ENCODE measurements at places on chromosomes 7 and 10. TPM values are rescaled to one million over a fixed set of nuclear protein-coding genes. Genes with fewer than 3 reads are reported as not detected.

Gene CDK13
- 43.9 TPM for total RNA-seq

Gene DDC
- not detected for total RNA-seq

Gene MNX1
- total RNA-seq: not detected

Gene FAM241B
- 10.8 TPM for total RNA-seq

Gene GRM3
- not detected for total RNA-seq

Gene TMEM176B
- 0.20 TPM for total RNA-seq

Gene PDE6C
- not detected for total RNA-seq

Gene SH2D4B
- total RNA-seq: 0.13 TPM

Gene WNT8B
- not detected for total RNA-seq

Gene GNGT1
- total RNA-seq: not detected

Gene GJD4
- not detected for total RNA-seq

Gene UTF1
- not detected for total RNA-seq

Gene ANKRD7
- 0.64 TPM for total RNA-seq

Gene MYOF
- 62.8 TPM for total RNA-seq

Gene GIMAP8
- 12.3 TPM for total RNA-seq

Gene ZNF804B
- not detected for total RNA-seq

Gene CRYGN
- not detected for total RNA-seq

Gene SP8
- total RNA-seq: not detected

Gene CALML3
- not detected for total RNA-seq

Gene PAPSS2
- total RNA-seq: 0.18 TPM

Gene HOXA7
- not detected for total RNA-seq

Gene MMD2
- not detected for total RNA-seq

Gene MRPL32
- 74.6 TPM for total RNA-seq

Gene SLC26A5
- total RNA-seq: not detected

Gene HOXA4
- total RNA-seq: 0.11 TPM

Gene ANLN
- total RNA-seq: 31.0 TPM

Gene STAG3
- total RNA-seq: 5.0 TPM

Gene DPYSL4
- total RNA-seq: 3.2 TPM

Gene GRK5
- total RNA-seq: 13.6 TPM

Gene NACAD
- 1.3 TPM for total RNA-seq

Gene SEMA4G
- 0.57 TPM for total RNA-seq

Gene FAS
- 77.9 TPM for total RNA-seq

Gene HOXA6
- not detected for total RNA-seq

Gene FRMPD2
- not detected for total RNA-seq

Gene LLCFC1
- total RNA-seq: not detected

Gene HOXA1
- total RNA-seq: 0.38 TPM

Gene LIMK1
- total RNA-seq: 23.6 TPM

Gene VWDE
- total RNA-seq: 0.71 TPM

Data from CD8-positive, alpha-beta memory T cell (primary cell).